Glomerular endothelial cell (primary cell): ENCODE measurements at places on chromosomes 5 and 9. TPM values are rescaled to one million over a fixed set of nuclear protein-coding genes. Genes with fewer than 3 reads are reported as not detected.

GRCh38 chr9:113471566-113471965 is 8.0 kb downstream of the RGS3 start:
- no peak for DNase-seq

DNA sequence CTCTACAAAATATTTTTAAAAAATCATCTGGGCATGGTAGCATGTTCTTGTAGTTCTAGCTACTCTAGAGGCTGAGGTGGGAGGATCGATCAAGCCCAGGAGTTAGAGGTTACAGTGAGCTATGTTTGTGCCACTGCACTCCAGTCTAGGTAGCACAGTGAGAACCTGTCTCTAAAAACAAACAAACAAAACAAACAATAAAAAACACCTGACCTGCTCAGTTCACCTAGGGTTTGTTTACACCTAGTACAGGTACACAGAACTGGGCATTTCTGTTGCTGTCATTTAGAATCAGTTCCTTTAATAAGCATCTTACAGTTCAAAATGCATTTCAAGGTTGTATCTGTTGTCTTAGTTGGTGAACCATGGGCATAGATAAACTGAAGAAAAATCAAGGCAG is 95.3 kb downstream of the MEGF10 start:
- DNase-seq = no peak

Gene CDH12
- not detected in 2 replicates for total RNA-seq

Gene LRRC19
- not detected in 2 replicates for total RNA-seq

Gene FCN2
- total RNA-seq = not detected in 2 replicates

Gene SEMA4D
- total RNA-seq = 2.7 and 5.6 TPM in 2 replicates

- no peak for DNase-seq
Measured at GRCh38 chr9:83068414-83068813, 5.5 kb upstream of the RASEF start.

DNA sequence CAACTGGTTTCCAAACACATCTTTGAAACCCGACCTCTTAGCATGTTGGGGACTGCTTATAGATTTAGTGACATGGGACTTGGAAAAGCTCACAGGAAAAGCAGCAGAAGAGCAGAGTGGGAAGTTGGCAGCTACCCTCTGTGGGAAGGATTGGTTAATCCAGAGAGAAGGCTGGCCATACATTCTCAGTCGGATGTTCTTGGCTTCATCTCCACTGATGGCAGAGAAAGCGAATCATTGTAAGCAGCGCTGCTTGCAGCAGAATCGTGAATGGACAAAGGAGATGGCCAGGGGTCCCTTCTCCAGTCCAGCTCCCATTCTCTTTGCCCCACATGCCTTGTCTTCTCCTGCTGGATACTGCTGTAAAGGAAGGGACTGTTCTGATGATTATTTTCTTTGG is 62.7 kb downstream of the MEGF10 start:
- no peak for DNase-seq

DNA sequence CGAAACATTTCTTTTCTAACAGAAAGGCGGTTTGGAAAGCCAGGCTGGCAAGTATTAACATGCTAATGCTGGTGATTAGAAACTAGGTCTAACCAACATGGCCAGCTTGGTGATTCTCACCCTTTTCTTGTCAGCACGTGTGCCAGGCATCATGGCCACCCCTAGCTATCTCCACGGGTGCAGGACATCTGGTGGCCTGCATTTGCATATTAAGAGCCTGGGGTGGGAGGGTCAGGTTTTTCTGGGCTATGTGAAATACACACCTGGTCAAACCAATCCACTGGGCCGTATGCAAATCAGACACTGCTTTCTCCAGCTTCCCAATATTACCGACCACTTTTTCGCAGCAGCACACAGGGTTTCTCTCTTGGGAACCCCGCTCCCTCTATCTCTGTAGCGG is 612.1 kb downstream of the PTPRD start:
- no peak for DNase-seq

Gene SLC23A1
- total RNA-seq = not detected in 2 replicates

- DNase-seq = no peak
Measured at GRCh38 chr5:40307920-40308319, 371.8 kb upstream of the PTGER4 start.

Gene PHF24
- total RNA-seq = 0.06 TPM in 1 of 2 replicates, not detected in the other

Gene GOLM1
- total RNA-seq = 100 and 120 TPM in 2 replicates

Gene ADAMTSL2
- total RNA-seq = 0.05 TPM in 1 of 2 replicates, not detected in the other

Gene ANKH
- 16.4 and 20.1 TPM in 2 replicates for total RNA-seq

- no peak for DNase-seq
Measured at GRCh38 chr5:52925001-52925400, 64.2 kb upstream of the ITGA2 start.

DNA sequence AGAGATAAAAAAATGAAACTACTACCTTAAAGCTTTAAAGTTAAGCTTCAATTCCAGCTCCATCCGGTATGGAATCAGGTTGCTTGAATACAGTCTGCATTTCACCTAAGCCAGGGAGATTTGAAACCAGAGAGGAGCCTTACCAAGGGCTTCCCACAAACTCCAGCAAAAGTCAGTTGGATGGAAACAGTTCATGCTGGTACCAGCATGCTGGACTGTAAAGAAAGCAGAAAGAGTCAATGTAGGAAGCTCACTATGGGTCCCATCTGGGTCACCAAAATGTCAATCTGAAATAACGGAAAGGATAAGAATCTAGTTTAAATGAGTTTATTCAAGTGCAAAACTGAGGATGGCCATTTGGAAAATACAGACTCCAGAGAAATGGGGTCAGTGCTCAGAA is 65.3 kb downstream of the CDO1 start:
- DNase-seq = no peak

Gene FABP6
- total RNA-seq = 0.35 TPM in 1 of 2 replicates, not detected in the other

DNA sequence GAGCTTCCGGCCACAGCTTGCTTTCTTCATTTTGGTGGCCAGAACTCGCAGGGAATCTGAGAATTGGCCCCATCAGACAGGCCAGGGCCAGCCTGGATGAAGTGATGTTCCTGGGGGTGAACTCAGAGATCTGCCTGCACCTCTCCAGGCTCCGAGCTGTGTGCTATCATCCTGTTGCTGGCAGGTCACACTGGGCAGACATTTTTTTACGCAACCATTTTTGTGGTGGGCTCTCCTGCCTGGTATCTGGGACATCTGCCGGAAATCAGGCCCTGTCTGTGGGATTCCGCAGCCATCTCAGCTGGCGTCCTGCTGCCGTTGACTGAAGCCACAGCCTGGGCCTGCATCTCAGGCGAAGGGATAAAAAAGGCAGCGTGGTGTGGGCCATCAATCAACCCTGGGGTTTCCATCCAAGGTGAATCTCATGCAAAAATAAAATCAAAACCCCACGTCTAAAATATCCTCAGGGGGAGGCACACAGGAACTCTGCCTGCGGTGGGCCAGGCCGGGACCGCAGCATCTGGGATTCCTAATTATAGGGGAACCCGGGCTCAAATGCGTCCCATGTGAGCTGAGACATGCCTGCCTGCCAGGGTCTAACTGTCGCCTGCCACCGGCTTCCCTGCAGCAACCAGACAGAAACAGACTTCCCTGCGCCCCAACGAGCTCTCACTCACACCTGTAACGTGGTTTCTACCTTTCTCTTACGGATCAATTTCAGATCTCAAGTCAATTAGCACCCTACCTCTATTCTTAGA is 174.3 kb downstream of the SYK start:
- no peak for DNase-seq

- DNase-seq = no peak
Measured at GRCh38 chr5:32475334-32476097, 31.0 kb upstream of the ZFR start.

DNA sequence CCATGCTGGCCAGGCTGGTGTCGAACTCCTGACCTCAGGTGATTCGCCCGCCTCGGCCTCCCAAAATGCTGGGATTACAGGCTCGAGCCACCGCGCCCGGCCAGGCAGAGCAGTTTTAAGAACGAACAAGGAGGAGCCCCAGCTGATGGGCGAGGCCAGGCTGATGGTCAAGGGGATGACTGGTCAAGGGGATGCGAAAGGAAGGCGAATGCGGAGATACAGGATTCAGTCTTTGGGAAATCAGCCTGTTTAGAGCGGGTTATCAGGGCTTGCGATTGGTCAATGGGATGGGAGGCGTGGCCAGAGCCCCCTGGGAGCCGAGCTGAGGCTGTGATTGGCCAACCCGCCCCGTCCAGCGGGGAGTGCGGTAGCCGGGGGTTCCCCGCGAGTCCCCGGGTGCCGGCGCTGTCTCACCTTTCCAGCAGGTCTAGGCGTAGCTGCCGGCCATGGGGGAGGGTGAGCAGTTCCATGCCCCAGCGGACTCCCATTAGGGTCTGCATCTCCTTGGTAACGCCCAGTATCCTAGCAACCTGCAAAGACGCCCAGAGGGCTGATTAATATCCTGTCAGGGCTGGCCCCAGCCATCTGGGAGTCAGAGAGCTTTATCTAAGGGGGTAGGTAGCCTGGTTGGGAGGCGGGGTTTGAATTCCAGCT is 7.5 kb upstream of the TOR2A start:
- DNase-seq = no peak

DNA sequence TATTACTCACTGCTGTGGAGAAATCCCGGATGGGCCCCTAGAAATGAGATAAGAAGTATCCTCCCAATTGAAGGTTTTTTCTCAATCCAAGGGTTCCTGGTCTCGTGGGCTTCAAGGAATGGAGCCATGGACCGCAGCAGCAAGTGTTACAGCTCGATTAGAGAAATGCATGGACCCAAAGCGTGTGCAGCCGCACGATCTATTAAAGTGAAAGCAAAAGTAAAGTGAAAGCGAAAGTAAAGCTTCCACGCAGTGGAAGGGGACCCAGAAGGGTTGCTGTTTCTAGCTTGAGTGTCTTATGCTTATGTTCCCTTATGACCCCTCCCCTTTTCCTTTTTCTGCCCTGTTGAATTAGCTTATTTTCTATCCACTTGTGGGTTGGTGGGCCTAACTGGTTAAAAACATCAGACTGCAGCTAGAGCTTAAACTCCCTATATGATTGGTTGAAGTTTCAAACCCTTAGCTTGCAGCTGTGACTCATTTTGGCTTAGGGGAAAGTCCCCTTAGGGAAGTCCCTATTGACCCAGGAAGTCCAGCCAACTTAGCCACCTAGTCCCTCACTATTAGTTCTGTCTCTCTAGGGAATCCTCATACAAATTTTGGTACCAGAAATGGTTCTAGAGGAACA is 1111.8 kb downstream of the TAF11L14 start:
- DNase-seq = no peak

DNA sequence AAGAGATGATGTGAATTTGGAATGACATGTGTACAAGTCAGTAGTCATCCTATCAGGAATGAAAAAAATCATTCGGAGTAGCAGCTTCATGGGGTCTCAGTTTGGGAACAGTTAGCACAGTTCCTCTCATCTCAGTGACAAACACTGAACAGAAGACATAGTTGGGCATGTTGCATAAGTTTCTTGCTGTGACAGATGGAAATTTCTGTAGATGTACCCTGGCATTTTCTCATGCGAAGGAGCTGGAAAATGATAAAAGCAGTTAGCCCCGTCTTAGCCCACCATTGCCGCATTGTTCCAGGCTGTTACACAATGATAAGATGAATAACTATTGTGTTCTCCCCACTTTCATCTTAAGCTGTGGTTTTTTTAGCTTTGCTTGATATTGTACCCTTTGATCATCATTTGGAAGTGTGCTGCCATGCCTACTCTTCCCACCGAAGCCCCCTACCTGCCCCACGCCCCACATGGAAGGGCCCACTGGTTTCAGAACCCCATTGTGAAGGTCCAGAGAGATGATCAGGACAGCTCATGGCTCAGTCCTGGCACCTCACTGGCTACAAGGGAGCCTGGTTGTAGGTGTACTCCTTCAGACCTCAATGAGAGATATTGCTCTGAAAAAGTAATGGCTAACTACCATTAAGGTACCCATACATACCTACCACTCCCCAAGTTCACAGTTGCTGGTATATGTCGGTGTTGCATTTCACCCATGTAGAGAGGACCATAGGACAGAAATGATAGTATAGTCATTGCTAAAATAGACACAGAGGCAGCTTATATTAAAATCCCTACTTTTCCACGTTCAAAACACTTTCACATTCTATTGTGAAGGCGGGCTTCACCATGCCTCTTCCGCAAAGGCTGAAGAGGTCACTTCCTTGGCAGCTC is 38.8 kb downstream of the SFXN1 start:
- no peak for DNase-seq

Gene PCDHGA12
- 10.5 and 23.0 TPM in 2 replicates for total RNA-seq

DNA sequence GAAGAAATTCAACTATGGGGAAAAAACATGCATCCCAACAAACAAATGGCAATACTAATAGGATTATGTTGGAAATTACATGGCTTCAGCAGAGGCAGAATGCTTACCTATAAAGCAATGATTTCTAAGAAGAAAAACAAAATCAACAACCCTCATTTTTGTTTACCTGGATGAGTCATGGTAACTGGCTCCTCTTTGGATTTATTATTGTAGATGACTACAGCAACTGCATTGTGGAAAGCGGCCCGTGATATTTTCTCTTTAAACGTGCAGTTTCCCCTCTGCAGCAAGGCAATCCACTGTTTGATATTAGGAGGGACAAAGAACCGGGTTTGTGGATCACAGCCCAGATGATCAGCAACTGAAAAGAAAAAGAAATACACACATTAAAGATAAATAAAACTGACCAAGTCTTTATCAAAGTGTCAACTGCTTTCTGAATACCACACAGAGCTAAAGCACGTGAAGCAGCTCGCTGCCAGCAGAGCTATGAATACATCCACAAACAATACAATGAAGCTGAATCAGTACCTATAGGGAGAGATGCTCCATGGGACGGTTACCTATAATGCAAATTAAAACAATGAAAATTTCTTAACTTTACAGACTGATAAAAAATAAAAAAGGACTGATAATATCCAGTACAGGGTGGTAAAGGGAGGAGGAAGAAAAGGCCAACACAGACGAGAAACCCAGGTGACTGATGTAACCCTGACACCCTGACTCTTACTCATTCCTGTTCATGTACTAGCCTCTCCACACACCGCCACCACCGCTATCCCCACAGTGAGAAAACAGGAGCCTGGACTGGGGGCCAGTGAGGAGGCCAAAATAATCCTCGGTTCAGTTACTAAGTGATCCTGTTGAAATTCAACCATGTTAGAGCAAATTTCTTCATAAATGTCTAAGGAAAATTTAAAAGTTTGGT is 31.0 kb downstream of the RNF130 start:
- no peak for DNase-seq

Gene SPATA31A3
- total RNA-seq = not detected in 2 replicates
